ENCODE measurements at places on chromosomes 2 and 18.
A peak's percentile ranks its signal among the peaks of the same experiment; 100 is the strongest.

- no peaks in the 10 kb centered on the region for H3K4me1 ChIP-seq
- no peak for DNase-seq
- H3K4me3 ChIP-seq, result no peak overlapping the region
Measured at GRCh38 chr2:73764945-73765344, 15.0 kb downstream of the DUSP11 start.

DNA sequence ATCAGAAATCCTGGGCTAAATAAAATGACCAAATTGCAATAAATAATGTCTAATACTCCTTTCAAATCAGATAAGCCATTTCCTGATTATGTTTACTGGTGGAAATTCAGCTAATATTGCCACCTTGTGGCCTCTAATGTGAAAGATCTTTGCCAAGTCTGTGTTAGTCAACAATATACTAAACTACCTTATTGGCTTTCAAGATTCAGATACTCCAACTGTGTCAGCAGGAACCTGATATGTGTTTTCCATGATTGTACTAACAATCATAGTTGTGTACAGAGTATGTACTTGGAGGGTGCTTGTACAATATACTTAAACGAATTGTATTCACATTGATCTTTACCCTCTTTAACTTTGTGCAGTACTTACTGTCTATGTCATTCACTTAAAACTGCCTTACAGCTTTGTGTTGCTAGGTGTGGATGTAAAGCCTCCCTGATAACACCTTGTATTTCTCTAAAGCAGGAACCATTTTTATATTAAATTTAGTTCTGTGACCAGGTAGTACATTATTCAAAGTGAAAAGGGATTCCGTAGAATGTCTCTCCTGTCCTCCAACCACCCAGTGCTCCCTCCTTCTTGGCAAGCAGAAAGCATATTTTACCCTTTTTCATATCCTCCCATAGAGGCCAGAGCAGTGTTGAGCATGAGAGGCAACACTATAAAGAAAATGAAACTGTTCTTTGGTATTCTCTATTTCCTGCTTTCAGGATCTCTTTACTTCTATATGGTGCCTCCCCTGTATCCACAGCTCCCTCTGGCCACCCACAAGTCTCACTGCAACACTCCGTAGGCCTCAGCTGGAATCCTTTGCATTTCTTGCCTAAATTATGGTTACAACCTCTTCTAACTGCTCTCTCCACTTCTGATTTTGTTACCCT is 75.2 kb upstream of the C2orf15 start:
- no peak for DNase-seq
- no peaks in the 10 kb centered on the region for H3K36me3 ChIP-seq
- no peak overlapping the region for H3K27ac ChIP-seq
- no peak overlapping the region for H3K4me3 ChIP-seq
- no peaks in the 10 kb centered on the region for H3K4me1 ChIP-seq

- H3K36me3 ChIP-seq, result no peaks in the 10 kb centered on the region
- no peak overlapping the region for H3K4me3 ChIP-seq
- no peak overlapping the region for H3K27ac ChIP-seq
- H3K27me3 ChIP-seq, result peaks cover 1% of the 10 kb centered on the region
Measured at GRCh38 chr2:72136331-72136730, 11.3 kb downstream of the CYP26B1 start.

DNA sequence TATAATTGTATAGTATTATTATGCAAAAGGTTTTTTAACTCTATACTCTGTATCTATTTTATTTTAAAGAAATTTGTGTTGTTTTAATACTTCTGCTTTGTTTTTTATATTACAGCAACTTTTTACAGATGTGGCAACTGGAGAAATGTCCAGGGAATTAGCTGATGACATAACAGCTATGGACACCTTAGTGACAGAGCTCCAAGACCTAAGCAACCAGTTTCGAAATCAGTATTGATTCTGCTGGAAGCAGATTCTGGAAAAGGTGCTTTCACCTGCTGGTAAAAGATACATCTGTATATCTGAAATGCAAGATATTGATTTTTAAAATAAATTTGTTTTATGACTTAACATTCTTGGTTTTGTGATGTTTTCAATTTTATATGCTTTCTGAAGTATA is 126.1 kb upstream of the LTBP1 start:
- DNase-seq, result no peak
- H3K27me3 ChIP-seq, result no peaks in the 10 kb centered on the region
- H3K36me3 ChIP-seq, result peaks cover 46% of the 10 kb centered on the region
- H3K27ac ChIP-seq, result no peak overlapping the region

DNA sequence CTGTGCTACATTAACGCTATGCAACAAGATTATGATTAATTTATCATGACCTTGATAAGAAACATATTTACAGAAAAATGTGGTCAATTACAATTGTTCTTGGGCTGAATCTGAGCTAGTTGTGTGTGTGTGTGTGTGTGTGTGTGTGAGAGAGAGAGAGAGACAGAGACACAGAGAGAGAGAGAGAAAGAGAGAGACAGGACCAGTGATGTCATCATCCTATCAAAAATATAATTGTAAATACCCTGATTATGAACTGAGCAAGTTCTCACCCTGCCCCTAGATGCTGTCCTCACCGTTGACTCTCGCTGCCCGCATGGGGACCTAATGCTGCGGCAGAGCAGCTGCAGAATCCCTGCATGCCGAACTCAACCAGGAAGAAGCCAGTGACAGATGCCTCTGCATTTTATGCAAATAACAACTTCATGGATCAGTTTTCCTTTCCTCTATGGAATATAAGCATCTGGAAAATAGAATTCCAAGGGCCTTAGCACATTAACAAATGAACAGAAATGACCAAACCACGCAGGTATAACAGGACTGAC is 512.5 kb downstream of the PLCL1 start:
- H3K27me3 ChIP-seq, result peaks cover 26% of the 10 kb centered on the region
- H3K4me1 ChIP-seq, result no peaks in the 10 kb centered on the region
- no peak overlapping the region for H3K4me3 ChIP-seq

DNA sequence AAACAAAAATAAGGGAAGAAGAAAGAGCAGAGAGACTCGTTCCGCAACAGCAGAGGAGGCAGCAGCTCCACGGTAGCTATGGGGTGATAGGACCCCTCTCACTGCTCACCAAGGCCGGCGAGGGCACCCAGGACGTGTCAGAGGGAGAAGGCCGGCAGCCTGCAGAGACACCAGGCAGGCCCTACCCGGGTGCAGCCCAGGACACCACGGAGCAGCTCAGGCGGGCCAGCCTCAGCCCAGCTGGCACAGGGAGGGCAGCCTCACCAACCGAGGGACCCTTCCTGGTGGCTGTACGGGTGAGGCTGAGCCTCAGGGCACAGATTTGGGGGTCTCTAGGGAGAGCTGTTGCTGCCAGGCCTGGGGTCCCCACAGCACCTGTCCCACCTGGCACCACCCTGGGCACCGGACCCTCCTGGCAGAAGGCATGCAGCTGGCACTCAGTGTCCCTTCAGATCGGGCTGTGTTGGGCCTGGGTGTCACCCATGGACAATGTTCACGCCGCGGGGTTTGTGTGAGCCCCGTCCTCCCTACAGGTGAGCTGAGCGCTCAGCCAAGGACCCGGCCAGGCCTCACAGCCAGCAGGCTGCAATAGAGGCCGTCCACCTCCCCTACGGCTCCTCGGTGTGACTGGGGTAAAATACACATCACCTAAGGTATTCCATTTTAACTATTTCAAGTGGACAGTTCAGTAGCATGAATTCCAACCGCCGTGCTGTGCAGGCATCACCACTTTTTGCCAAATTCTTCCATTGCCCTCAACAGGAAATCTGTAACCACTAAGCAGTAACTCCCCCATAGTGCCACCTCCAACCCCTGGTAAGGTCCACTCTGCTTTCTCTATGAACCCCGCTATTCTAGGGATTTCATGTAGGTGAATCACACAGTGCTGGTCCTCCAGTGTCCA is 21.6 kb downstream of the KCNG2 start:
- peak overlapping the region; percentile 73 for H3K4me3 ChIP-seq
- peak overlapping the region; percentile 84 for H3K27ac ChIP-seq
- peaks cover 3% of the 10 kb centered on the region for H3K27me3 ChIP-seq
- DNase-seq, result no peak
- H3K36me3 ChIP-seq, result no peaks in the 10 kb centered on the region

DNA sequence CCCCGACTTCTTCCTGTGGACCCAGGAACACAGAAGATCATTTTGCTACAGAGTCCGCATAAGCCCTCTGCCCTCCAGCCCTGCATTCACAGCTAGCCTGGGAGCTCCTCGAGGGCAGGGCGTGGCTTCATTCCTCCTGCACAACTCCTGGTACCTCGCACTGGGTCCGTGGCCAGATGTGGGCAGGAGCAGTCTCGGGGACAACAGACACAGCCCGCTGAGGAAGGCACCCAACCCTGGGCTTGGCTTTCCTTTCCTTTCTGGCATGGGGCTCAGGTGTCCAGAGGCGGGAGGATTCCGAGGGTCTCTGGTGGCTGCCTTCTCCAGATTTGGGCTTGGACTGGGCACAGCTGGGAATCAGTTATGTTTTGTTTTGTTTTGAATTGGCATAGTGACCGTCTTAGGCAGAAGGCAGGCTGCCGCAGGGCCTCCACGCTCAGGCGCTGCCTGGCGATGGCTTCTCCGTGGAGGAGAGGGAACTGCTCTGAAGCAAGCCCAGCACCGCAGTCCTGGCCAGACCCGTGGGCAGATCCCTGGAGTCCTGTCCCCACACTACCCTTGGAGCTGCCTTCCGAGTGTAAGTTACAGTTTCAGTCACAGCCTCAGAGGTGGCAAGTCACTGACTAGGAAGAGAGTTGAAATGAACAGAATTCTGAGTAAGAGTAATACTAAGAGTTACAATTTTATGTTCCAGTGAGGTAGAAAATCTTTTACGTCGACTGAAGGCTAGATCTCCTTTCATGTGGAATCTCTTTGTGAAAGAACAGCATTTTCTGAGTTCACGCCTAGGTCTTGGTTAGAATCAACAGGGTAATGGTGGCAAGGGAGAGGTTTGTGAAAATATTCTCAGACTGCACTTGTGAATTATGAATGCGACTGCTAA is 47.9 kb downstream of the LDLRAD4 start:
- H3K27ac ChIP-seq, result no peak overlapping the region
- H3K4me1 ChIP-seq, result peaks cover 6% of the 10 kb centered on the region
- no peak overlapping the region for H3K4me3 ChIP-seq
- peaks cover 15% of the 10 kb centered on the region for H3K27me3 ChIP-seq
- no peaks in the 10 kb centered on the region for H3K36me3 ChIP-seq
- no peak for DNase-seq

- no peaks in the 10 kb centered on the region for H3K36me3 ChIP-seq
- H3K27ac ChIP-seq, result no peak overlapping the region
- no peaks in the 10 kb centered on the region for H3K27me3 ChIP-seq
- no peak for DNase-seq
Measured at GRCh38 chr2:230129343-230129742, 60.6 kb upstream of the SLC16A14 start.

All from activated B cell treated with CpG ODN at 0.5 μM for 24 hours (primary cell).